Ecto neural progenitor cell (in vitro differentiated cells): ENCODE measurements at places on chromosomes 4 and X.

GRCh38 chr4:119310826-119311225, 11.1 kb downstream of the FABP2 start:
- no peak for DNase-seq

DNA sequence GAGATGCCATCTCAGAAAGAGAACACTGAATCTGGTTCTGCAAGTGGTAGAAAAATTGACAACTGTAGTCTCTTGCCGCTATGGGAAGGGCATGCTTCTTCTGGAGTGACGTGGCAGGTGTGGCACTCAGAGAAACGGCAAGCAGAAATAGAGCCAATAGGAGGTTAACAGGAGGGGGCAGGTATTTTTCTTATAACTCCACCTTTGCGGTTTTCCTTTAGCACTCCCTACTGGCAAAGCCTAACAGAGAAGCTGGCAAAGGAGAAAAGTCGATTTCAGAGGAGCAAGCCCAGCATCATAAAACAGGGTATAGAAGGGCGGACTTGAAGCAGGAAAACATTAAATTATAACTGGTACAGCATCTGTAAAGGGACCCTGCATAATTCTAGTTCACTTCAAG, 1382.2 kb downstream of the PCDH18 start:
- DNase-seq: no peak

- DNase-seq: no peak
Observed at GRCh38 chrX:130267956-130268448, 697 bp downstream of the ZNF280C start.

GRCh38 chr4:52507774-52508173, 151.3 kb downstream of the USP46 start:
- no peak for DNase-seq

DNA sequence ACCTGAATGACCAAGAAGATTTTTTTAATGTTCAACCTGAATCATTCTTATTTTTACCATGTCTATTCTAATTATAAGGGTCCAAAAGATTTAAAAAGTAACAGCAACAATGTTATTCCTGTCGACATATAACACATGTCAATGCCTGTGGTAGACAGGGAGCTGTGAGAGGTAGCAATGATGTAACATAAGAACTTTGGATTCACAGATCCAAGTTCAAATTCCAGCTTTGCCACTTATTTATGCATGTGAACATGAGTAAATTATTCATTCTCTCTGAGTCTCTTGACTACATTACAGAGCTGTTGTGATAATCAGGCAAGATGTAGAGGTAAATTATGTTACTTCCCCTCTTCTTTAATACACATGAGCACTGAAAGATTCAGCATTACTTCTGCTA, 54.5 kb downstream of the KLHL8 start:
- no peak for DNase-seq

GRCh38 chrX:38939067-38939466, 137.8 kb downstream of the MID1IP1 start:
- no peak for DNase-seq

- no peak for DNase-seq
Observed at GRCh38 chrX:42755815-42756214, 22.1 kb downstream of the PPP1R2C start.

- no peak for DNase-seq
Observed at GRCh38 chr4:32645653-32646052, 1925.5 kb downstream of the PCDH7 start.

GRCh38 chr4:139975830-139976272, 178.1 kb downstream of the MAML3 start:
- DNase-seq: no peak

GRCh38 chr4:109703664-109704361, 568 bp upstream of the CASP6 start:
- no peak for DNase-seq

GRCh38 chrX:7889680-7890079, 37.5 kb downstream of the PNPLA4 start:
- no peak for DNase-seq

DNA sequence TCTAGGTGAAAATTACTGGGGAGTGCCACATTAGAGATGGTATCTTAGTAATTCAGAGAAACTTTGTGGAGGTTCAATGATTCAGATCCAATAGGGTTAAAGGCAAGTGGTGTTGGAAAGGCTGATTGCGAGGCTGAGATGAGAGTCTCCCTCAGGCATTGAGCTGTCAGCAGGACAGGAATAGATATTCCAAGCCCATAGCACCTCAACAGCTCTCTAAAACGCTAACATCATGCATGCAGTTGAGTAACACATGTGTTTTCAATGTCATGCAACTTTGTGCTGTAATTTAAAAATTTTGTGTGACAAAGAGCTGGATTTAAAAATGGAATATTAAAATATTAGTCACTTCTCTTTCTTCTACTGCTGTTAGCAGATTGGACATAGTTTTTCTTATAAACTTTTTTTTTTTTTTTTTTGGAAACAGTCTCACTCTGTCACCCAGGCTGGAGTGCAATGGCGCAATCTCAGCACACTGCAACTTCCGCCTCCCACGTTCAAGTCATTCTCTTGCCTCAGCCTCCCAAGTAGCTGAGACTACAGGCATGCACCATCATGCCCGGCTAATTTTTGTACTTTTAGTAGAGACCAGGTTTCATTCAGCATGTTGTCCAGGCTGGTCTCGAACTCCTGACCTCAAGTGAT, 173.5 kb upstream of the C1QTNF7 start:
- DNase-seq: no peak

GRCh38 chrX:117835034-117835433, 281.6 kb downstream of the KLHL13 start:
- DNase-seq: no peak

GRCh38 chr4:112423591-112423990, 92.4 kb downstream of the NEUROG2 start:
- no peak for DNase-seq

GRCh38 chr4:78131403-78131802, 74.3 kb downstream of the FRAS1 start:
- no peak for DNase-seq

- DNase-seq: no peak
Observed at GRCh38 chr4:154569028-154569427, 6.2 kb downstream of the FGB start.

- DNase-seq: no peak
Observed at GRCh38 chrX:16603822-16604221, 46.1 kb upstream of the S100G start.

- DNase-seq: peak; percentile 86
Observed at GRCh38 chr4:110196206-110196870, 2.1 kb downstream of the ELOVL6 start.
